ENCODE measurements at places on chromosomes 5 and 9.

- DNase-seq, result no peak
These were observed 520 bp downstream of the PRRX2 start for GRCh38 chr9:129665814-129666520.

DNA sequence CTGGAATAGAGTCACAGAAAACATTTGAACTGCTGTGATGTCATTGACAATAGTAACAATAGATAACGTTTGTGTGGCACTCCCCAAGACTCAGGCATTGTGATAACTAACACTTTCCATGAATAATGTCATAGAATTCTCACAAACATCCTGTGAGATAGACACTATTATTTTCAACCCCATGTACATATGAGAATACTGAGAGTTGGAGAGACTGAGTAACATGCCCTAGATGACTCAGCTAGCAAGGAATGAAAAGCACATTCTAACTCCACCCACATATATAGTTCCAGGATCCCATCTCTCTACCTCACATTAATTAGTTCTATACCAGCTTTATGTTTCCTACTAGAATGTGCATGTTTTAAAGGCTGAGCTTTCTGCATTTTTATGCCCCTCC lies 71.4 kb downstream of the ASTN2 start:
- no peak for DNase-seq

GRCh38 chr5:107293541-107294210 lies 377.1 kb downstream of the EFNA5 start:
- DNase-seq, result no peak

DNA sequence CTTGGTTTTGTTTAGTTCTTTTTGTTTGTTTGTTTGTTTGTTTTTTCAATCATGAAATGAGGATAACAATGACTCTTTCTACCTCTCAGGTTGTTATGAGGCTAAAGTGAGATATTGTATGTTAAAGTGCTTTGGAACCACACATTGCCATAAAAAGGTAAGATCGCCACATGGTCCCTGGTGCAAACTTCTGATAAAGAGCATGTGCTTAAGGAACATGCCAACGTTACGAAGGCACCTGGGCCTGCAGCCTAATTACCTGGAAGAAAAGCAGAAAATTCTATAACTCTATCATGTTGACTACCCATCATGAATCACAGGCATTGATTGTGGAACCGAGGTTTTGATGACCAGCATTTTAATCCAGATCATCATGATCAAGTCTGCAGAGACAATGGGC lies 151.8 kb downstream of the DROSHA start:
- DNase-seq, result no peak

DNA sequence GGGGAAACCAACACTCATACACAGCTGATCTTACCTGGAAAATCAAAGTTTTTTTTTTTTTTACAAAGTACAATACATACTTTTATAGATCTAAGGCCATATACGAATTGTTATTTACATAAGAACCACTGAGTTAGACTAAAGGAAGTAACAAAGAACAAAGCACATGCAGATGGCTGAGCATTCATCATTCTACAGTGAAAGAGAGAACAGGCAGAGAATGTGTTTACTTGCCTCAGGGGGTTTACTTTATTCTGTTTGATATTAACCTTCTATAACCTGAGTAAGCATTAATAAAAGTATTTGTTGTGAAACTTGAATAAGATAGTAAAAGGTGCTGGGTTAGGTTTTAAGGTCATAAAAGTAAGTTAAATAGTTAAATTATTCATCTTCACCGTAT lies 54.7 kb downstream of the SLC38A9 start:
- DNase-seq, result no peak

DNA sequence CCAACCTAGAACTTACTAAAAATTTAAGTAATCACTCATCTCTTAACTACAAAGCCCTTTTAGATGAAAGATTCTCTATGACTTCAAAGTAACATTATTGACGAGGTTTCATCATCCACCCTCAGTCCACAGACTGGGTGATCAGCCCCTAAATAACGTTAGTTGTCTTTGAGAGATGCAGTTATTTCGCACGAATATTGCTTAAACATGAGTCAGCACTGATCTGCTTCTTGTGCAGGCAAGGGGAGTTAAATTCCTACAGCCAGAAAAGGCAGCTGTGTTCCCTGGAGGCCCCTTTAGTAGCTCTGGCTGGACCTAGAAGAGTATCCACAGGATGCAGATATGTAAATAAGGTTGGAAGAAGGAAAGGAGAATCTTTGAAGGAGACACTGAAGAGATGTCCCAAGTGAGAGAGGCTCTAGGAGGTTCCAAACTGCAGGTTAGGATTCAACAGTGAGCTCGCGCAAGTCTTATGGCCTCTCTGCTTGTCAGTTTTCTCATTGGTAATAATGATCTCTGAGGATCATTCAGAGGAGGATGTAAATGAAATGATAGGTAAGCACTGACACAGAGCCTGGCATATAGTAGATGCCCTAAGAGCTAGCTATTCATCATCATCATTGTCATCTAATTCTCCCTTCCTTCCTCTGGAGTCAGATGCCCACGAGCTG lies 122.2 kb upstream of the MAN2A1 start:
- no peak for DNase-seq

- peak; percentile 88 for DNase-seq
These were observed 2.6 kb downstream of the CTNNAL1 start for GRCh38 chr9:109010746-109011145.

- DNase-seq, result no peak
These were observed 2.3 kb downstream of the COL27A1 start for GRCh38 chr9:114157516-114158176.

DNA sequence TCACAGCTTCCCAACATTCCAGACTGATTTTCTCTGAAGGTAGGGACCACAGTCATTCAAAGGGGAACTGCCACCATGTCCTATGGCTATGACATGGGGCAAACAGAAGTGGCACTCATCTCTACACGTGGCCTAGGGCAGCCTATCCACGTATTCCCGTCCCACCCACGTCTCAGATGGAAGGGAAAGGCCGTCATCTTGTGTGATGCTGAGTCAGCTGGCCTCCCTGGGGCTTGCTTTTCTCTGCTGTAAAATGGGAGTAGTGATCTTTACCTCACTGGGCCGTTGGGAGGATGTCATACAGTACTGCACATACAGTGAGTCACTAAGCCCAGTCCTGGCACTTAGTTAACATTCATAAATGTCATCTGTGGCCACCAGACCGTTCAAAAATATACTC lies 72.3 kb downstream of the RAPGEF1 start:
- DNase-seq, result peak; percentile 89

- no peak for DNase-seq
These were observed 1.1 kb upstream of the IRX1 start for GRCh38 chr5:3594510-3595005.

DNA sequence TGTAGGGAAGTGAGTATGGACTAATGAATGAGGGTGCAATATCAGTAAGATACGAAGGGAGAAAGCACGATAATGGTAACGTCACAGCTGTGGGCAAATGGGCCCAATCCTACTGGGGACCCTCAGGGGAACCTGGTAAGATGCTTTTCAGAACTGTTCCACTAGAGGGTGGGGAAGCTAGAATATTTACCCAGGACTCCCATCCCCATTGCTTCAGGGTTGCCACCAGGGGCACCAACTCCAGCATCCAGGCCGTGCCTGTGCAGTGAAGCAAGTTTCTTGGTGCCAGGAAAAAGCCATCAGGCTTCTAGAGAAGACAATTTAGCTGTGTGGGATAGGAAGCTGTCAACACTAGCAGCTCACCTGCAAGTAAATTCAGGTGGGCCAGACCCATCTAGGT lies 409.3 kb downstream of the AGTPBP1 start:
- no peak for DNase-seq

- DNase-seq, result peak; percentile 46
These were observed 69.6 kb upstream of the SLC30A5 start for GRCh38 chr5:69024241-69024651.

DNA sequence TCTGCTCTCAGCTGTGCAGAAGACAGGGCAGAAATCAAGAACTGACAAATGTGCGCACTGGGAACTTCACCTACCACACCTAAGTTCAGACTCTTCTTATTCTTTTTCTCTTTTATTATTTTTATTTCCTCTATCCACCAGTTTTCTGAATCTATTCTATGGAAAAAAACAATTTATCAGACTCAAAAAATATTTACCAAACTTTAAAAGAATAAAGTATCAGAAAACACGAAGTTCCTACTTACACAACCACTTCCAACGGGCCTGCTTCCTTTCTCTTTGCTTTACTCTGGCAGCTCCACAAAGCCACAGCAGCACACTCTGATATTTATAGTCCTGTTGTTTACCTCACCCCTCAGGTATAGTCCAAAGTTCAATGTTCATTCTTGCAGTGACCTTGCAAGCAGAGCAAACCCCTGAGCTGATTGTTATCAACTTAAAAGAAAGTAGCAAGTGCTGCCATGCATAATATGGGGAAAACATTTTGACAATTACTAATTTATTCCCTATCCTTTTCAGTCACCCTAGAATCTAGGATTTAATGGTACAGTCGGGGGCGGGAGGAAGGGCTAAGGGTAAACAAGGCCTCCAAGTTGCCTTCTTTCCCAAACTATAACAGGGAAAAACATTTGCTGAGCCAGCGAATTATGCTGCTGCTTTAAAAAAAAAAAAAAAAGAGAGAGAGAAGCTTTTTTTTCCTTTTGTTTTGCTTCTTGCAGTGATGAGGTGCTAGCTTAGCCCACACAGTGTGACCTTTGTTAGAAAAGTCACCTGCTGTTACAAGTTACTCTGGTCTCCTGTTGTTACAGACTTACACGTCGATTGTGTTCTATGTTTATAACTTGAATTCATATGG lies at the start of gene SELENOP:
Gene SELENOP (minus strand): TSS at position 302 of the 856 bp plus-strand sequence. CDS start 3,539 bp downstream, outside the sequence.
- DNase-seq, result no peak

- DNase-seq, result no peak
These were observed 4.3 kb upstream of the ARID3C start for GRCh38 chr9:34633166-34633565.

- no peak for DNase-seq
These were observed 2.6 kb upstream of the CCL27 start for GRCh38 chr9:34665067-34665380.

DNA sequence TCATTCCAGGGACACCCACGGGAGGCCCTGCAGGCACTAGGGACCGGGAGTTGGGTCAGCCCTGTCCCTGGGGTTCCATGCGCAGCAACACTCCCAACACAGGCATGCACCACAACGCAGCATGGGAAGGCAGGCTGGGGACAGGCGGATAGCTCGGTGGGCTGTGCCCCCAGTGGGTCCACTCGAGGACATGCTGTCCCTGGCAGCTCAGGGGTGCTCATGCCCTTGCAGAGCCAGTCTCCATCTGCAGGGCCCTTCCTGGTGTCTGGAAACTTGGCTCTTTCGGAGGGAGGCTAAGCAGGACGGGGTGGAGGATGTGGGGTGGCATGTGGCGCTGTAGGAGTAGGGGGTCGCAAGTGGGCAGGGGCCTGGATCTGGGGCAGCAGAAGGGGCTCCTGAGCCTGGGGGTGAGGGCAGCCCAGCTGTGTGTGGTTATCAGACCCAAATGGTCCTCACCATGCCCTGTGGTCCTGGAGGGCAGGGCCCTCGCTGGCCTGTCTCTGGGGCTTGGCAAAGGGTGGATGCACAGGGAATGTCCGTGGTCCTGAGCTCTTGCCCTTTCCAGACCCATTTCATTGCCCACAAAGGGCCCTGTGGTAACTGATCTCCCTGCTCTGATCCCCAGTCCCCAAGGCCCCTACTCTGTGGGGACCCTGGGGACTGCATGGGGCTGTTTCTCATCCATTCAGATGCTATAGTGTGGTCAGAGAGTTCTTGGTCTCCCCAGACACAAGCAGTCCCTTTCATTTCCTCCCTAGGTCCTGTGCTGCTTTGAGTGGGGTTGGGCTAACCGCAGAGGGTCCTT lies 90.3 kb upstream of the PHYKPL start:
- DNase-seq, result no peak

- DNase-seq, result no peak
These were observed 24.2 kb downstream of the ZBTB43 start for GRCh38 chr9:126829035-126829434.

GRCh38 chr5:96752341-96753016 lies 55.3 kb downstream of the ERAP1 start:
- DNase-seq, result peak; percentile 54

DNA sequence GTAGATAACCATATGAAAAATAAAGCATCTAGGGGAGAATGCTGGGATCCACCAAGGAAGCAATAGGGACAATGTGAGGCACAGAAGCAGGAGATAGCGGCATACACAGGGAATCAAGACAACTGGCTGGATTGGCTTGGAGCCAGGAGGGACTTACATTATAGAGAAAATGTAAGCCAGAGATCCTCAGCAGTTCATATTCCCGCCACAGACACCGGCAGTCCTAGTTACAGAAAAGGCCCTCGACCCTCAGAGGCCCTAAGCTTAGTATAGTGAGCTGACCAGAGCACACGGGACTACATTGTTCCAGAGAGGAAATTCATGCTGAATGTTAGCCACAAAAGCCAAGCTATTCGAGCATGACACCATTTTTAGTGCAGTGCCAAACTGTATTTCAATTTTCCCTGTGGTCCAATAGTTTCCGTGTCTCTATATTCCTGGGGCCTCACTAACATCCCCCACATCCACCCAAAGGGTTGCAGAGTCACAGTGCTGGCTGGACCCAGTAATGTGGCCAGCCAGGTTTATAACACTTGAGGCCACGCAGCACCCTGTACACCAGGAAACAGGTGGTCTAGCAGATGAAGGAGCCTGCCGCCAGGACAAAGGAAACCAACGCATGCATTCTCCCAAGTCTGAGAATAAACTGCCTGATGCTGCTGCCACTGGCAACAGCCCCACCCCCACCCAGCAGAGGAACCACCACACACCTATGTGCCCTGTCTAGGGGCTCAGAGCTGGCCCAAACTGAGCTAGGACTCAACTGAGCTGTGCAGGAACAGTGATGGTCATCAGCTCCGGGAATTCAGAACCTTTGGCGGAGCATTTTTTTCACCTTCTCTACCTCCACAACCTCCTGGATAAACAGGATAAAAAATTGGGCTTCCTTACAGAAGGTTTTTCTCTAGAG lies 693.2 kb upstream of the CHD1 start:
- no peak for DNase-seq

- DNase-seq, result peak; percentile 42
These were observed 207.0 kb downstream of the MEF2C start for GRCh38 chr5:88675708-88676636.

DNA sequence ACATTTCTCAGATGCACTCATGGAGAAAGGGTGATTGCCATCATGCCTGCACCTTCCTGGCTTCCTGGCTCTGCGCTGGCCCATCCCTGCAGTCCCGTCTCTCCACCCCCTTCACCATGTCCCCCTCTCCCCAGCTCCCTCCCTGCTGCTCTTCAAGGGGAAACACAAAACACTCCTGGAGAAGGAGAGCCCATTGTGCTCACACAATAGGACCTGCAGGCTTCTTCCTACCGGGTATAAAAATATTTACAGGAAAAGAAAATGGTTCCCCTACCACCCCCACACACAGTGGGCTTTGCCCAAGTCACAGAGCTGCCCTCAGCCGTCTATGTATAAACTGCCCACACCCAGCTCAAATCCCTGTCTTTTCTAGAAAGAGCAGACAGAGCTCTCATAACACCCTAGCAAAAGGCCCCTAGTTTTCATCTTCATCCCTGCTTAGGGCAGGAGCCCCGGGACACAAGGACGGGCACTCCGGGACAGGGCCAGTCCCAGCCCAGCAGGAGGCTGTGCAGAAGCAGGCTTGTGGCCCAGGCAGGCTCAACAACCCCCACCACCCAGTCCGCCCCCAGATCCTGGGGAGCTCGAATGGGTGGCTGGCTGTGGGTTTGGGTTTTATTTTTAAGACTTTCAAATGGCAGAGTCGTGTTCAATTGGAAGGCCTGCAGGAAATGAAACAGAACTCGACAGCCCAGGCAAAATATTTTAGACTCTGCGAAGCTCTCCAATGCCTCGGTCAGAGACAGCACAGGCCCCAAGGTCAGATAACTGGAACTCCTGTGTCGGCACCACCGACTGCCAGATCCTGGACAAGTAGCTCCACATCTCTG lies 77.3 kb downstream of the LRSAM1 start:
- no peak for DNase-seq

GRCh38 chr9:129422843-129423192 lies 198.1 kb downstream of the C9orf50 start:
- DNase-seq, result no peak

GRCh38 chr5:154430466-154430865 lies 15.3 kb upstream of the SAP30L start:
- DNase-seq, result no peak

Measured in activated naive CD4-positive, alpha-beta T cell treated with anti-CD3 and anti-CD28 coated beads for 36 hours (primary cell).